CD4-positive, alpha-beta T cell treated with Interleukin-4 for 1 hour (primary cell): ENCODE measurements at places on chromosomes 1 and 21.

GRCh38 chr21:32350211-32350980 is 42.4 kb downstream of the URB1 start:
- no peak for DNase-seq

DNA sequence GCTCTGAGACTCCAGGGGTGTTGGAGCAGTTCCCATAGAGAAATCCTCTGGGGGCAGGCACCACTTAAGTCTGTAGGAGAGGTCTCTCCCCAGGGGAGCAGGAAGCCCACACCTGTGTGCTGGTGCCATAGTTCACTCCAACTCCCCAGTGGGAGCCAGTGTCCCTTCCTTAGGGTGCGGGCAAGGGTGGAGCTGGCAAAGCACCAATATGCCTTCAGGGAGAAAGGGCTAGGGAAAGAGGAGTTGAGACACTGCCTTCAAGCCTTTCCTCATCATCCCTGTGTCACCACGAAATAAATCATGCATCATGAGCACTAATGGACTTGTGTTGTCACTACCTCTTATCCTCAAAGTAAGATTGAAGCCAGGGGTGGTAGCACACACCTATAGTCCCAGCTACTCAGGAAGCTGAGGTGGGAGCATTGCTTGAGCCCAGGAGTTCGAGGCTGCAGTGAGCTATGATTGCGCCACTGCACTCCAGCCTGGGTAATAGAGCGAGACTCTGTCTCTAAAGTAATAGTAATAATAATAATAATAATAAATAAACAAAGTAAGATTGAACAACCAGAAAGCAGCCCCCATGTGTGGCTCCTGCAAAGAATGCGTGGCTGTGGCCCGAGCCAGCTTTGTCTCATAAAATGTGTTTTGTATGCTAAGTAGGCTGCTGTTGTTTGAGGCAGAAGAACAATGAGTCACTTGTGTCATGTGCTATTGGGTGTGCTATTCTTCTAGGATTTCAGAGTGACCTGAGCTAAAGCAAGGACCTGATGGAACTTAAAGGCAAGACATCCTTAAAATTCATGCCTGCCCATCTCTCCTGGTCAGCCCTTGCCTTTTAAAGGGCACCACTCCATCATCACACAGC is 6.7 kb upstream of the TIE1 start:
- DNase-seq = no peak

GRCh38 chr1:170240409-170240808 is 94.7 kb downstream of the NTMT2 start:
- DNase-seq = no peak

DNA sequence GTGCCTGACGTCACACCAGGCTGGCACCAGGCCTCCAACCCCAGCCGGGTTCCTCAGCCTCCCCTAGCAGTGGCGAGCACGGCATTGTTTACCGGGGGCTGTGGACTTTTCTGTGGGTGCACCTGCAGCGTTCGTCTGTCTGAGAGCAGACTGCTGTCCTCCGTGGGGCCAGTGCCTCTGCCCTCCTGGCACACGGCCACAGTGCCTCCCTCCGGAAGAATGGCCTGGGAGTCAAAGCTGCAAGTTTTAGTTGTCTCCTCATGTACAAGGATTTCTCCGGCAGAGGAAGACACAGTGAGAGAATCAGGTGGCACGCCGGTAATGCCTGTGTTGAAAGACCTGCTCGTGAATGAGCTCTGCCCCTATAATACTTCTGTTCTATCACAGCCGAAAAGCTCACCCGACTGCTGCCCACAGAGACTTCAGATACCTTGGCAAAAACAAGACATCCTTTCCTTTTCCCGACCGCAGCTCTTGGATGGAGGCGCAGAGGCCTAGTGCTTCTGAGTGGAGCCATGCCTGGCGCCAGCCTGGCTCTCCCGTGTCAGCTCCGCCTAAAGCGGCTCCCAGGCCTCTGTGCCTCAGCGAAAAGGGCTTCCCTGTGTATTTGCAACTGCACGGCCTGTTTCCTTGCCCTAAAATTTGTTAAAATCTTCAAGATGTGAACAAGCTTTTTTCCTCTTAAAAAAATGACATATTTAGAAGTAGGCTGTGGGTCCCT is 71.4 kb downstream of the AGPAT3 start:
- DNase-seq = no peak

DNA sequence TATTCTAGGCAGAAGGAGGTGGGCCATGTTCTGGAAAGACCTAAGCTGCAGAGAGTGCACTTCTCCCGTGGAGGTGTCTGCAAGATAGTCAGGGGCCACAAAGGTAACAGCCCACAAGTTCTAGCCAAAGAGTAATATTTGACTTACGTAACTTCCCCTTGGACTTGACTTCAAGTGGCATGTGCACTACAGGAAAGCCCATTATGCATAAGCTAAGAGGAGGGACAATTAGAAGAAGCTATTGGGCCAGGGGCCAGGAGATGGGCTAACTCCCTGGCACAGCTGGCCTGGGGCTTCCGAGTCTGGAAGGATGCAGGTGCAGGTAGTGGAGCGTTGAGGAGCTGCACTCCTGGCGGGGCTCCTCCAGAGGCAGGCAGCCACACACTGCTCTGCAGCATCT is 58.3 kb downstream of the ERG start:
- DNase-seq = no peak

DNA sequence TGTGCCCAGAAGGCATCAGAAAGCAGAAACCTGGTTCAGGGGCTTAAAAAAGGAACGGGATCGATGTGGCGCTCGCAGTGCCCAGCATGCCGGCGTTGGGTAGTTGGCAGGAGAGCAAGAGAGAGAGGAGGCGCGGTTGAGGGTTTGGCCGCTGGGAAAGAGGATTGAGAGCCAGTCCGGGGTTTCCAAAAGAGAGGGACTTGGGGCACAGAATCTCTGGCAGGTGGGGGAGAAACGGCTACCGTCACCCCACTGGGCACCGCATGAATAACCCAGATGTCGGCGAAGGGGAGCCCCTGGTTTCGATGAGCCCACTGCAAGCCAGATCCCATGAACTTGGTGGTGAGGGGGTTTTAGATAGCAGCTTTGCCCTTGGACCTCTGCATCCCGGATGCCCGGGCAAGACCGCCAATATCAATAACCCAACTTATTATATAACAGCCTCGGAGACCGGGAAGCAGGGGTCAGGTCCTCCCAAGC is 60.4 kb upstream of the ACOT11 start:
- no peak for DNase-seq

GRCh38 chr1:54407404-54408146 is 1.4 kb upstream of the SSBP3 start:
- DNase-seq = peak; percentile 82

DNA sequence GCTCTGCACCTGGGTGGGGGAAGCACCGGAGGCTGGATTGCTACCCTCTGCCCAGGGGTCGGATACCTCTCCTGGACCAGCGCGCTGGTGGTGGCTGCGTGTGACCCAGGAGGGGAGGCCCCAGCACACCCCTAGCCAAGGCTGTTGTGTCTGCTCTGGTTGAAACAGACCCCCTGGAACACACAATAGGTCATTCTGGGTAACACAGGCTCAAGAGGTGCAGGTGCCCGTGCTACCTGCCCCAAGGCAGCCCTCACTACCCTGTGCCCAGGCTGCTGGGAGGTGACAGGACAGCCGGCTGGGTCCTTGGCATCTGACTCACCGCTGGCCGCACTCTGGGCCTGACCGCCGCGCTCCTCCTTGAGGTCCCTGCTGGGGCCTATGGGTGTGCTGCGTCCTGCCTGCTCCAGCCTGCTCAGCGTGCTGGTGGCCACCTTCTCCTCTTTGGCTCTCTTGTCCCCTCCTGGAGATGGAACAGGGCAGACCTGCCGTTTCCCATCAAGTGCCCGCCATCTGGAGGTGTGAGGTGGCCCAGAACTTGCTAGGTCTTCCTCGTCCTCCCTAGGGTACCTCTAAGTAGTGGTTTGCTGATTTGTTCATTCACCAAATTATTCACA is 30.0 kb downstream of the ZBTB17 start:
- no peak for DNase-seq

DNA sequence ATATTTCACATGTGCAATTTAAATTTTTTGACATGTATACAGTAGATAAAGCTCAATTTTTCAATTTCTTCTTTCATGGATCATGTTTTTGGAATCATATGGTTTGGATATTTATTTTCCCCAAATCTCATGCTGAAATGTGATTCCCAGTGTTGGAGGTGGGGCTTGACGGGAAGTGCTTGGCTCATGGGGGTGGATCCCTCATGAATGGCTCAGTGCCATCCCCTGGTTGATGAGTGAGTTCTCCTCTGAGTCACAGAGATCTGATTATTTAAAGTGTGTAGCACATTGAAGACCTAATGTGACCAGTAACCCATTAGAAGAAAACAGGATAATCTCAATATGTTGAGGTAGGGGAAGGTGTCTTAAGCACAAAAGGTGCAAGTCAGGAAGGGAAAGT is 9.1 kb upstream of the IFI16 start:
- no peak for DNase-seq

GRCh38 chr1:207328004-207328403 is 6.5 kb downstream of the CD55 start:
- DNase-seq = no peak

- no peak for DNase-seq
These were observed 266.3 kb downstream of the RHOU start for GRCh38 chr1:229001467-229002011.

GRCh38 chr21:27366036-27366435 is 399.1 kb upstream of the ADAMTS5 start:
- no peak for DNase-seq
